PC-9 (cell line): ENCODE measurements at places on chromosomes 5 and 9.

DNA sequence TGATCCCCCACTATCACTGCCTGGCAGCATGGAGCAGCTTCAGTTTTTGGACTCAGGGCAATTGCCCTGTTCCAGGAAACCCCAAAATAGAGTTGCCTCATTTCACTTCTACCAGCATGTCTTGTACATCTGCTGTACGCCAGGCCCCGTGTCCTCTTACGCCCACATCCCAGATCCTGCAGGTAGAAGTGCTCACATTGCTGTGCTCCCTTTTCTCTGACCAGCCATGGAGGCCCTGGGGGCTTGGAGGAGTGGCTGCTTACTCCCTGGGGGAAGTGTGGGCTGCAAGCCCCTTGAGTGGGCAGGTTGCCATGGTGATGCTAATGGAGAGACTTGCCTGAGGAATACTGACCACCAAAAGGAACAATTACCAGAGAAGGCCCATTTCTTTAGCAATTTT is 55.6 kb upstream of the KCNIP1 start:
- no peaks in the 10 kb centered on the region for H3K36me3 ChIP-seq
- no peak overlapping the region for H3K27ac ChIP-seq
- no peaks in the 10 kb centered on the region for H3K27me3 ChIP-seq
- DNase-seq = no peak
- H3K4me1 ChIP-seq = no peaks in the 10 kb centered on the region
- no peak overlapping the region for H3K4me3 ChIP-seq

- no peak overlapping the region for H3K4me3 ChIP-seq
- H3K27ac ChIP-seq = no peak overlapping the region
These were observed 132.6 kb downstream of the MRPL36 start for GRCh38 chr5:1666812-1667588.

DNA sequence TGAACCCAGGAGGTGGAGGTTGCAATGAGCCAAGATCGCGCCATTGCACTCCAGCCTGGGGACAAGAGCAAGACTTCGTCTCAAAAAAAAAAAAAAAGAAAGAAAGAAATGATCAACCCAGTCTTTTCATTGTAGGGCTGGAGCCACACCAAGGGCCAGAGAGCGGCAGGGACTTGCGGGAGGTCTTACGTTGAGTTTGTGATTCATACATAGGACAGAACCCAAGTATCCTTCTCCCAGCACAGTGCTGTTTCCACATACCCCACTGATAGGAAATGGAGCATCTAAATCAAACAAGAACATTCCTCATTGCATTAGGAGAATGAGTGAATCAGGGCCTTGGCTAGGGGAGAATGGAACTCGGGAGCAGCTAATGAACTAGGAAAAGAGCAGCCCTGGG is 3.5 kb upstream of the TNIP1 start:
- H3K4me1 ChIP-seq = peaks cover 47% of the 10 kb centered on the region
- H3K27ac ChIP-seq = no peak overlapping the region
- H3K4me3 ChIP-seq = no peak overlapping the region
- DNase-seq = no peak
- H3K27me3 ChIP-seq = no peaks in the 10 kb centered on the region

DNA sequence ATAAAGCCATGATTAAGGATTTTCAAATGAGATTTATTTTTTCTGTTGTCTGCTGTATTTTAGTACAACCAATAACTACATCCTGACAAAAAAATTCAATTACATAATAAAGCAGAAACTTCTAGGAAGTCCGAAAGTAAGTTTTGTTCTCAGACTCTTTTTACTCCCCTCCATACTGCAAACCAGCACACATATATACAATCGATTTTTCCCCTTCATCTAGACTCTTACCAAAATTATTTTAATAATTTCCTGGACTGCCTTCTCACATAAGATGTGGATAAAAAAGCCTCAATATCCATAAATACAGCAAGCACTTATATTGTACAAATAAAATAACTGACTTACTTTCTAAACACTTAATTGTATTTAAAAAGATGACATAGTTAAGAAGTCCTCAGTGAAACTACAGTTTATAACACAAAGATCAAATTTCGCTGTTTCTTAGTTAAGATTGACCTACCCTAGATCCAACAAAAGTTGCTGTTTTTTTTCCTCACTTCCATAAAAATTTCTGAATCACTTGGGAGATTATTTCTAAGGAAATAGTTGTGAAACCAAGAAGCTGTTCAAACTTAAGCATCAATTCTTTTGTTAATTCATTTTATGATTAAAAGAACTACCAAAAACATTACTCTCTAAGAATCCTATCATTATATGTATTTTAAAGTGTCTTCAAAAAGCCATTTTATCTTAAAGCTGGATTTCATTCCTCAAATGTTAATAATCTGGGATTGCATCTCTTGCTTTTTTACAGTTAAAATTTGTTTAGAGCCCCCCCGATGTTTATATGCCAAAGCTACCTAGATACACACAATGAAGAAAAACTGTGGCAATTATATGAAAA is 74.7 kb upstream of the IFNE start:
- 0 out of 2 replicates have a peak, but pooled peaks cover 4% of the 10 kb centered on the region for H3K36me3 ChIP-seq
- no peak for DNase-seq
- H3K27me3 ChIP-seq = no peaks in the 10 kb centered on the region

DNA sequence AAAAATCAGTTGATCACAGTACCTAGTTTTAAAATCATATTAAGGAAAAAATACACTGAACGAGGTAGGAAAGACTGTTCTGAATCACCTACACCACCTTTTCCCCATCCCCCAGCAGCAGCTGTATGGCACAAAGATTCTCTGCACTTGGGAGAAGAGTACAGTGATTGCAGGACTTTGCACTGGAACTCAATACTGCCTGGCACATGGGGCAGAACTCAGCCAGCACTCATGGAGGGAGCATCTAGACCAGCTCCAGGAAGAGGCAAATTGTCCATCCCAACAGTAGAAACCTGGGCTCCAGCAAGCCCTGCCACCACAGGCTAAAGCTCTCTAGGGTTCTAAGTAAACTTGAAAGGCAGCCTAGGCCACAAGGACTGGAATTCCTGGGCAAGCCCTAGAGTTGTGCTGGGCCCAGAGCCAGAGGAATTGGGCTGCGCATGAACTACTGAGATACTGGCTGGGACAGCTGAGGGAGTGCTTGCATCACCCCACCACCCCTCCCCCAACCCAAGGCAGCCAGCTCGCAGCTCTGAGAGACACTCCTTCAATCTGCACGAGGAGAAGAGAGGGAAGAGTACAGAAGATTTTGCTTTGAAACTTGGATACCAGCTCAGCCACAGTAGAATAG is 654.4 kb upstream of the CDH6 start:
- H3K4me3 ChIP-seq = no peak overlapping the region
- no peak overlapping the region for H3K27ac ChIP-seq
- no peaks in the 10 kb centered on the region for H3K36me3 ChIP-seq
- no peaks in the 10 kb centered on the region for H3K4me1 ChIP-seq
- no peak for DNase-seq

DNA sequence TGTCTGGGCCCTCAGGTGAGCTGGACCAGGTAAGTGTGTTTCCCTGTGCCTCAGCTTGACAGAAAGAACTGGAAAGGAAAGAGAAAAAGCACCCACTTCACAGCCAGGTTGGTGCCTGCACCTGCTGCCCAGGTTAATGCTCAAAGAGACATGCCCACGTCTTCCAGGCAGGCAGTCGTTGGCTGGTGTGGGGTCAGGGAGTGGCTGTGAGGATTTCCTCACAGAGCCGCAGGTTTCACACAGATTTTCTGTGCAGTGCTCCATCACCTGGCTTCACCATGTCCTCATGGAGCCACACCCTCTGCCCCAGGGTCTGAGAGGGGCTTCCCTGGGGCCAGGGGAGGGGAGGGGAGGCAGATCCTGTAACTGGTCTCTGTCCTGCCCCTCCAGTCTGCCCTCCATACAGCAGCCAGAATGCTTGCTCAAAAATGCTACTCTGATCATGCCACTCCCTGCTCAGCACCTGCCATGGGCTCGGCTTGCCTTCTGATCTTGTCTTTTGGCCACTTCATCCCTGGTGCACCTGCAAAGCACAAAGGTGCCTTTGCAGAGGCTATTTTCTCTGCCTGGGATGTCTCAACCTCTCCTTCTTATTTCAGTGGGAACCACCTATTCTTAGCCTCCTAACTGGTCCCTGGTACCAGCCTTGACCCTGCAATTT is 82.5 kb upstream of the UBTD2 start:
- no peak overlapping the region for H3K4me3 ChIP-seq
- H3K27ac ChIP-seq = no peak overlapping the region
- H3K36me3 ChIP-seq = no peaks in the 10 kb centered on the region; the same call in 1 of the 2 replicates
- DNase-seq = no peak
- H3K4me1 ChIP-seq = peaks cover 18% of the 10 kb centered on the region

DNA sequence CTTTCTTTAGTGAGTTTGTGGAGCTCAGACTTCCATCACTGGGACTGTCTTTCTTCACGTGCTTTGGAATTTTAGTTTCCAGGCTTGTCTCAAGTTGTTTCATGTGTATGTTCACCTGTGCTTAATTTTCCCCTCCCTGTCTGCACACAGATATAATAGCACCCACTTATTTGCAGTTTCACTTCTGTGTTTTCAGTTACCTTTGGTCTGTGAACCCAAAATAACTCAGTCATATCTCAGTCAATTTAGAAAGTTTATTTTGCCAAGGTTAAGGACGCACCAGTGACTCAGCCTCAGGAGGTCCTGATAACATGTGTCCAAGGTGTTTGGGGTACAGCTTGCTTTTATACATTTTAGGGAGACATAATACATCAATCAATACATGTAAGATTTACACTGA is 330.4 kb downstream of the ICE1 start:
- H3K4me3 ChIP-seq = no peak overlapping the region
- H3K27me3 ChIP-seq = peaks cover 46% of the 10 kb centered on the region
- no peaks in the 10 kb centered on the region for H3K36me3 ChIP-seq
- H3K27ac ChIP-seq = no peak overlapping the region
- no peaks in the 10 kb centered on the region for H3K4me1 ChIP-seq
- DNase-seq = no peak
